ENCODE measurements at places on chromosomes 11 and 22.

DNA sequence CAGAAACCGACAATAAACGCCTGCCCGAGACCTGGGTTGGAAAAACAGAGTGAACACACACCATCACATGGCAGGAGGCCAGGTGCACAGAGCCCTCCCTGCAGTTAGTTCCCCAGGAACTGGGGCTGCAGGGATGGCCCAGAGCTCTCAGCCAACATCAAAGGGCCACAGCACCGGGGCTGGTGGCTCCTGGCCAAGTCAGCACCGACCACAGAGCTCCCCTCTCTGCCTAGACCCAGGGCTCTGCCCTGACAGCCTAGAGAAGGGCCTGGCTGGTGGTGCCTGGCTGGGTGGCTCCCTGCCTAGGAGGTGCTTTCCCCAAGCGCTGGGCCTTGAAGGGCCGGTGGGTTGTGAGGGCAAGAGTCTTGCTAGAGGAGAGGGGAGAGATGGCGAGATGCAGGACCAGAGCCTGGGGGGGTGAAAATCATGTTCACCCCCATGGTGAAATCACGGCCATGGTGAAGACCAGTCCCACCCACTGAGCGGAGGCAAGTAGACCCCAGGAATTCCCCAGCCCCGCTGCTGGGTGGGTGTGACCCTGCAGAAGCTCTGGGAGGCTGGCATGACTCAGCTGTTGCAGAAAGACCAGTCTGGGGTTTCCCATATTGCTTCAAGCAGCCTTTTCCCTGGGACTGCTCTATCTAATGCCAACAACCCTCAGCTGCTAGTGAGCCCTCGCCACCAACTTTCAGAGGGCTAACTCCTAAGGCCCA, 7.2 kb upstream of the BID start:
- peak overlapping the region; percentile 97 for H3K27ac ChIP-seq
- no peak for DNase-seq
- H3K27me3 ChIP-seq, result no peaks in the 10 kb centered on the region
- no peak overlapping the region for H3K4me3 ChIP-seq

DNA sequence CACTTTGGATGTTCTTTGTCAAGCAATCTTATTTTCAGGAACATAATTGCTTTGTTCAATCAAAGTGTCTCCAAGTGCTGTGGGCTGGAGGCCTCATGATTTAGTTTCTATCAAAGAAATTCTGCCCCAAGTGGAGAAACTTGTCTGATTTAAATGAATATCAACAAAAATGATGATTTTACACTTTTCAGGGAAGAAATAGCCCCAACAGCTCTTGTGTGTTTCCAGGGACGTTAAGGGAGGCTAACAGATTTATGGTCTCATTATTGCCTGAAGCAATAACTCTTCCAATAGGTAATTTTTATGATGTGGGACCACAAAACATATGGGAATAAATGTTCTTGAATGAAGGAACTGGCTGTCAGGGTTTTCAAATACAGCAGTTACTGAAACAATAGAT, 699.1 kb downstream of the FAM181B start:
- no peak overlapping the region for H3K4me3 ChIP-seq
- no peak for DNase-seq
- no peaks in the 10 kb centered on the region for H3K27me3 ChIP-seq
- H3K27ac ChIP-seq, result no peak overlapping the region

DNA sequence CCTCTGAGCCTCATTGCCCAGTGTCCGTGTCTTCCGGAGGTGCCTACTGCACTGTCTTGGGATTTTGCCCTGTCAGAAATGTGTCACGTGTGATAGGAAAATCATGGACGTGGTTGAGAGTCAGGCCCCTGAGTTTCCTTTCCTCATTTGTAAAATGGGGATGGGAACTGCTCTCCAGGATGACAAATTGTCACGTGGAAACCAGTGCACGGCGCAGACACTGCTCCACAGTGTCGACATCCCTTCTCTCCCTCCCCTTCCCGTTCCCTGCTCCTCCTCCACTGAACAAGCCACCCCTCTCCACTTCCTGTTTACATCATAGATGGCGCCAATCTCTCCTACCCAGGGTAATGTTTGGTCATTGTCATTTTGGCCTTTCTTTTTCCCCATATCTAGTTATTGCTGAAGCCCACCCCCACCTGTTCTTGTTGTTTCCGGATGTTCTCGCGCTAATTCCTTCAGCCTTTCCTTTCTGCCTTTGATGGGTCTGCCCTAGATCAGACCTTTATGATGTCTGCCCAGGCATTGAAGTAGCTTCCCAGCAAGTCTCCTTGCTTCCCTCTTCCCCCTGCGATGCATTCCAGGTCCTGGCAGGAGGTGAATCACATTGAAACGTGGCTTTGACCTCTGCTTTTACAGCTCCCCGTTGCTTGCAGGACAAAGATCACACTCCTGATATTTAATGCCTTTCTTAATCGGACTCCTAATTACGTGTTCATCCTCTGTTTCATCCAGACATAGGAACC, 91.8 kb downstream of the TBC1D22A start:
- no peak overlapping the region for H3K4me3 ChIP-seq
- peak overlapping the region; percentile 85 for H3K27ac ChIP-seq
- DNase-seq, result no peak
- peaks cover 41% of the 10 kb centered on the region for H3K4me1 ChIP-seq

GRCh38 chr11:18705651-18706281, 7.2 kb downstream of the TMEM86A start:
- peak overlapping the region; percentile 92 for H3K27ac ChIP-seq
- no peaks in the 10 kb centered on the region for H3K36me3 ChIP-seq
- H3K4me3 ChIP-seq, result peak overlapping the region; percentile 89

GRCh38 chr22:20940904-20941385, 23.7 kb downstream of the CRKL start:
- peaks cover 7% of the 10 kb centered on the region for H3K36me3 ChIP-seq
- no peak overlapping the region for H3K4me3 ChIP-seq
- DNase-seq, result no peak
- peaks cover 47% of the 10 kb centered on the region for H3K4me1 ChIP-seq
- no peak overlapping the region for H3K27ac ChIP-seq

DNA sequence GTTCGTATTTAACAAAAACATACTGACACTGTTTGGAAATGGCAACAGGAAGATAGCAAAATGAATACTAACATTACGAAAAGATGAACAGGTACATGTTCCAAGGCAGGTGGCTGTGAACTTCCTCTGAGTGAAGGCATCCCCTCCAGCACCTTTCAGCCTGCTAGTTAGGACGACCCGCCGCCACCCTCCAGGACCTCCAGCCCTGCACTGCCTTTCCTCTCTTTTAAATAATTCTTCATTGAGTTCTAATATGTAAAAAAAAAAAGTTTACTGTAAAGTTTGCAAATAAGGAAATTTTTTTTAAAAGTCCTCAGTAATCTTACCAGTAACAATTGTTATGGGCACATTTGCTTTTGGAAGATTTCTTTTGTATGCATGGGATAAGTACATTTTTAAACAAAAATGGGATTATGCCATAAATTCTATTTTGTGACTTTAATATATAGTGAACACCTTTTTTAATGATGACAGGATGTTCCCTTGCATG, 6.0 kb downstream of the NEAT1 start:
- H3K27me3 ChIP-seq, result no peaks in the 10 kb centered on the region
- H3K27ac ChIP-seq, result peak overlapping the region; percentile 100
- peaks cover 5% of the 10 kb centered on the region for H3K36me3 ChIP-seq
- H3K4me3 ChIP-seq, result peak overlapping the region; percentile 97

DNA sequence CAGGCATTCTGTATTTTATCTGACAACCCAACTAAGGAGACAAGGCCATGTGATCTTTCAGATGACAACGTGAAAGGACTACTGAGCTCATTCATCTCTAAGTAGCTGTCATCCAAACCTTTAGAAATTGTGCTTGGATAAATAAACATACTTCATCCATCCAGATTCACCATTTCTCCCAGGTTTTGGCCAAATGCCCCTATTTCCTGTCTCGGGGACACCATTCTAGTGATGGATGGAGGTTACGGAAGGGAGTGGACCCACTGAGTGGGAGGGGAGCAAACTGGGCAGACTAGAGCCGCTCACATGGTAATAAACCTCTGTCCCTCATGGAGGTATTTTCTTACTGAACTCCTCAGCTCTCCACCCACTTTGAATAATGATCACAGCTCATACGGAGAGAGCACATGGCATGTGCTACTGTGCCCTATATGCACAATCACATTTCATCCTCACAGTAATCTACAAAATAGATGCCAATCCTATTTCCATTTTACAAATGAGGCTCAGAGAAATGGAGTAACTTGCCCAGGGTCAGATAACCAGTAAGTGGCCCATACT, 114.4 kb downstream of the SLC1A2 start:
- H3K36me3 ChIP-seq, result no peaks in the 10 kb centered on the region
- H3K4me1 ChIP-seq, result peaks cover 7% of the 10 kb centered on the region
- no peaks in the 10 kb centered on the region for H3K27me3 ChIP-seq

DNA sequence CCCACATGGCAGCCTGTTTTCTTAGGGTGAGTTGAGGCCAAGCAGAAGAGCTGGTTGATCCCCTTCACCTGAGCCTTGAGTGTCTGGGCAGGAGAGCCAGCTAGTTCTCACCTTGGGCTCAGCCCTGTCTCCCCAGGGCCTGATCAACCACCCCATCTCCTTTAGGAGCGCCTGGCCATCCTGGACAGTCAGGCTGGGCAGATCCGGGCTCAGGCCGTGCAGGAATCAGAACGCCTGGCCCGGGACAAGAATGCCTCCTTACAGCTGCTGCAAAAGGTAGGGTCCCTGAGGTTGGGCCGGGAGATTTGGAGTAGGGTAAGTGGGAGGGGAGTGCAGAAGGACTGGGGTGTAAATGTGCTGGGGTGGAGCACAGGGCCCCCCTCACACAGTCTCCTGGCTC, 31.3 kb downstream of the PHLDB1 start:
- peaks cover 7% of the 10 kb centered on the region for H3K27me3 ChIP-seq
- no peak for DNase-seq
- no peak overlapping the region for H3K4me3 ChIP-seq

DNA sequence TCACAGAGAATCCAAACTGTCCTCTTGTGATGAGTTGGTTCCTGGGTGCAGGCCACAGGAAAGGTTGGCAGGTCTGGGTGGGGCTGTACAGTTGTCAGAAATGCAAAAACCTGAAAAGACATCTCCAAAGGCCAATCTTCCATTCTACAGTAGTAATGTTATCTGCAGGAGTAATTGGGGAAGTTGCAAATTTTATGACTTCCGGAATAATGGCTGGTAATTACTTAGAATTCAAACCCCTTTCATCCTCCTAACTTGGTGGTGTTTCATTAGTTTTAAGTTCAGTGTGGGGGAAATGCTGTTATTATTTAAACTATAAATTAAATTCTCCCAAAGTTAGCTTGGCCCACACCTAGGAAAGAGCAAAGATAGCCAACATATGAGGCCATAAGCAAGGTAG, 64.7 kb upstream of the FAT3 start:
- H3K4me1 ChIP-seq, result no peaks in the 10 kb centered on the region
- no peak overlapping the region for H3K4me3 ChIP-seq
- no peaks in the 10 kb centered on the region for H3K36me3 ChIP-seq
- no peaks in the 10 kb centered on the region for H3K27me3 ChIP-seq
- H3K27ac ChIP-seq, result no peak overlapping the region

- H3K36me3 ChIP-seq, result no peaks in the 10 kb centered on the region
- no peak overlapping the region for H3K4me3 ChIP-seq
- peak; percentile 40 for DNase-seq
- H3K27me3 ChIP-seq, result peaks cover 14% of the 10 kb centered on the region
Observed at GRCh38 chr11:118051611-118052461, 25.0 kb upstream of the TMPRSS4 start.

GRCh38 chr11:36371181-36371580, 75.1 kb downstream of the PRR5L start:
- no peak overlapping the region for H3K4me3 ChIP-seq
- H3K4me1 ChIP-seq, result peaks cover 7% of the 10 kb centered on the region
- H3K36me3 ChIP-seq, result peaks cover 9% of the 10 kb centered on the region
- H3K27ac ChIP-seq, result no peak overlapping the region

GRCh38 chr11:26028393-26028911, 303.5 kb upstream of the ANO3 start:
- no peaks in the 10 kb centered on the region for H3K36me3 ChIP-seq
- no peak overlapping the region for H3K4me3 ChIP-seq
- no peaks in the 10 kb centered on the region for H3K4me1 ChIP-seq
- H3K27me3 ChIP-seq, result no peaks in the 10 kb centered on the region
- H3K27ac ChIP-seq, result no peak overlapping the region

GRCh38 chr11:119384332-119384731, 2.8 kb upstream of the USP2 start:
- no peak for DNase-seq
- peaks cover 16% of the 10 kb centered on the region for H3K27me3 ChIP-seq
- H3K4me1 ChIP-seq, result no peaks in the 10 kb centered on the region
- no peak overlapping the region for H3K27ac ChIP-seq
- no peak overlapping the region for H3K4me3 ChIP-seq

GRCh38 chr11:3775736-3776406, 21.5 kb downstream of the NUP98 start:
- H3K4me1 ChIP-seq, result no peaks in the 10 kb centered on the region
- DNase-seq, result no peak
- peak overlapping the region; percentile 63 for H3K27ac ChIP-seq

DNA sequence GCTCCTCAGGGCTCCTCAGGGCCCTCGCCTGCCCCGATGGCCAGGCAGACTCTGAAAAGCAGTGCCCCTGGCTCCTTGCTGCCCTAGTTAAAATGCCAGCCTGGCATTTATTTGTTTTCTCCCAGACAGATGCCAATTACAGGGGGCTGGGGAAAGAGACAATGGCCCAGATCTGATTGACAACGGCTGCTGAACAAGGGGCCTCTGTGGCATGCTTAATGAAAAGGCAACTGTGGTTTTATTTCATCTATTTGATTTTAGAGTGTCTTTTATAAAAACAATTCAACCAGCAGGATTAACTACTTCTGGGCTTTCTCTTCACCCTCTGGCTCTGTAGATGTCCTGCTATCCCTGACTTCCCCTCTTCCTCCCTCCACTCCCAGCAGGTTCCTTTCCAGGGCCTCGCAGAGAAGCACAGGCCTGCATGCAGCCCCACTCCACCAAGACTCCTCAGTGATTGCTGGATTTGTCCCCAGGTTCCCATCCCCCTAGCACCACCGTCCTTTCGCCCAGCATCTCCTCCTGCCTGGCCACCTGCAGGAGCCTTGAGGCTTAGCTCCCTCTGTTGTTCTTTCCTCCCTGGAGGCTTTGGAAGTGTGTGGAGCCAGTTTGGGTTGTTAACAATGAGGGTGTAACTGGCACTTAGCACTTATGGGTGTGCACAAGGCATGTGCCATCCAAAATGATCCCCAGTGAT, 171.1 kb downstream of the TENM4 start:
- no peak overlapping the region for H3K4me3 ChIP-seq
- no peak for DNase-seq
- no peaks in the 10 kb centered on the region for H3K4me1 ChIP-seq
- H3K36me3 ChIP-seq, result no peaks in the 10 kb centered on the region
- no peaks in the 10 kb centered on the region for H3K27me3 ChIP-seq
- no peak overlapping the region for H3K27ac ChIP-seq
